ENCODE measurements at places on chromosomes 5 and 9.

DNA sequence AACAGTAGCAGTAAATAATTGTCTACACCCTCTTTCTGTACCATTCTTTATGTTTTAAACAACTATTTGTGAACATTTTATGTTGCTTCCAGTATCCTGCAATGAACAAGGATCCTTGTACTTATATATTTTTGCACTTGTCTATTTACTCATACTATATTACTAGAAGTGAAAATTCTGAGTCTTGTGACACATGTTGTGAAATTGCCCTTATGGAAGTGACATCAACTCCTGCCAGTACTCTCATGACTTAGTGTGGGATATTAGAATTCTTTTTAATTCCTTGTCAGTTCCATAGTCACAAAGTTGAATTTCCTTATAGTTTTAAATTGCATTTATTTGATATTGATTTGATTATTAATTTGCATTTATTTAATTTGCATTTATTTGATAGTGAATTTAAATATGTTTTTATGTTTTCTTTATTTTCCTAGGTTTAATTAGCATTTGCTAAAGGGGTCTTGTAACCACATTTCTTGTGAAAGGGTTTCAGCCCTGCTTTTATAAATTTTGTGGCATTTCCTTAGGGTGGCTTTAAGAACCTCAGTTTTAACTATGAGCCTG is 27.7 kb downstream of the PARP8 start:
- DNase-seq, result peak; percentile 87

- peak; percentile 53 for DNase-seq
These were observed 6.7 kb upstream of the TMEM141 start for GRCh38 chr9:136784249-136784996.

- DNase-seq, result no peak
These were observed 125.4 kb downstream of the C5orf15 start for GRCh38 chr5:133842846-133843611.

DNA sequence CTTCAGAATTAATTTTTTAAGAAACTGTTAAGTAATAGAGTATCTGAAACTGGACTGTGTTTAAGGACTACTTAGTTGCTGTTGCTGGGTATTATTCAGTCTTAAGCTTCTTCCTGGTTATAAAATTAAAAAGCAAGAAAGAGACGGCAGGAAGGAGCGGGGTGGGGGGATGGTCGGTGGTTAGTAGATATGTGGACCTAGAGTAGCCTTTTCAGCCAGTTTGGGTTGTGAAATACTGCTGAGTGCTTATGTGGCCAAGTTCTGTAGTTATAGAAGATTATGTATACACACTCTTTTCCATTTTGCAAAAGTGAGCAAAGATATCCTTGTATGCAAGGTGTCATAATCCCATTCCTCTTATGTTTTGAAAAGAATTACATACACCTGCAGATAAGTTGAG is 28.5 kb downstream of the TRIO start:
- DNase-seq, result peak; percentile 39

DNA sequence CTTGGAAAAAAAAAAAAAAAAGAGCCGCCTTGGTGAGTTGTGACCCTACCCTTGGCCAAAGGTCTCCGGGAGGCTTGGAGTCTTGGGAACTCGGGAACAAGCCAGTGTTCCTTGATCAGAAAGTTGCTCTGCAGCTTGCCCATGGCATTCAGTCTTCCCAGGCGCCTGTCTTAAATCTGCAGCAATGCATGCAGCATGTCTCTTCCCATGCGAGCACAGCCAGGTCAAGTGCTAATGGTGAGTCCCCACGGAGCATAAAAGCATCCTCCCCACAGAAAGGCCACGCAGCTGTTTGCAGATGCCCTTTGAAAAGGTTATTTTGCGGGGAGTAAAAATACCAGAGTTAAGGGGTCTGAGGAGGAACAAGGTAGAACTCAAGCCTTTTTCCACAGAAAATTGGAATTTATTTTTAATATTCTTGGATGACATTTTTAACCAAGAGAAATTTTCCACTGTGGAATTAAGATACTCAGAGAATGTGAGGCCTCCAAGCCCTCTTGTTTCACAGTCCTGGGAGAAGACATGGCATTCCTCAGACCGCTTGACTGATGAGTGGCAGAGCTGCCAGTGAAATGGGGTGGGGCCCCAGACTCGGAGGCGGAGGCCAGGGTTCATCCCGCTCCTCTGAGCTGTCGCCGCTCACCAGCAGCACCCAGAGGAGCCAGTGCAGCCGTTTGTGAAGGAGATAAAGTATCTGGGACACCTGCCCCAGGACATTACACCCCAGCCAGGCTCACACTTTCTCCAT is 81.6 kb downstream of the CYFIP2 start:
- no peak for DNase-seq

DNA sequence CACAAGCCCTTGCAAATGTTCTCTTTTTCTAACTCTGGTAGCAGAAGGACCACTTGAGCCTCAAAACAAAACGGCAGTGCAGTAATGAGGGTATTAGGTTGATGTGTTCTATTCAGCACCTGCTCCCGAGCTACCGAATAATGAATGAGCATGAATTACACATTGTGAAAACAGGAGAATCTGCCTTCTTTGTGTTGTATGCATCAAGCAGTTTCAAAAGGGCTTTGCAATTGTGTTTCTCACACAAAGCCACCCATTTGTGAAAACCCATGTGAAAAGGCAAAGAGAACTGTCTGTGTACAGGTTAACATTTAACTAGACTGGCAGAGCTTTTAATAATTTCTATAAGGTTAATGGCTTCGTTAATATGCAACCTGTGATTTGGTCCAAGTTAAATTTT is 97.8 kb downstream of the STK32A start:
- DNase-seq, result no peak

GRCh38 chr5:172744123-172745104 is 26.6 kb downstream of the DUSP1 start:
- no peak for DNase-seq

GRCh38 chr5:14431534-14431933 is 150.1 kb upstream of the OTULINL start:
- DNase-seq, result no peak

GRCh38 chr9:111917980-111918379 is 21.4 kb downstream of the UGCG start:
- no peak for DNase-seq

DNA sequence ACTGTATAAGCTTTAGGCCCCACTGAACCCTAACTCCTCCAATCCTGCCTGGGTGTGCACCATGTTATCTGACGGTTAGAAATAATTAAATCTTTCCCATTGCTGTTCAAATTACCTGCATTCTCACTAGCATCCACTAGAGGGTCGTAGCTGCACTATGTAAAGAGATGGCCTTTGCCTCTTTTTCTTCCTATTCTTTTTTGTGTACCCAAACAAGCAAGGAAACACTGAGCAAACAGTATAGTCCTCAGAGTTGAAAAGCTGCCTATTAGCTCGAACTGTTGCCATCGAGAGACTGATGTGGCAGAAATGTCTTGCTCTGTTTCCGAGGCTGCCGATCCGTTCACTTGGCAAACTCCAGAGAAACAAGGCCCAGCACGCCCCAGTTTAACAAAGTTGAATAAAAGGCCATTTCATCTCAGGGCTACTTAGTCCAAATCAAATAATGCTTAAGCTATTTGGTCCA is 163.8 kb upstream of the TRPM3 start:
- peak; percentile 66 for DNase-seq

DNA sequence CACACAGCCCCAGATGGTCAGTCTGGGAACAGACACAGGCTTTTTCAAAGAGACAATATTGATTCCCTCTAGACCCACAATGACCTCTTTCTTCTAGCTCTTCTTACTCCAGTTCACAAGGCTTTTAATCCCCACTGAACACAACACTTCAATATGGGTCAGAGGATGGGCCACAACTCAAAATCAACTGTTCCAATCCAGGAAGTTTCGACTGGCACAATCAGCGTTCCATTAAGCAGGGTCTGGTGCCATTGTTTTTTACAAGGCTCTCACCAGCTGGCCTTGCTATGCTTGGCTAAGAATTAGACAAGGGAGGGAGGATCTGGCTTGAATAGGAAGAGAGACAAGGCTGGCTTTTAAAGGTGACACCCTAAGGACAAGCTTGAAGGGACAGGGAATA is 199.4 kb upstream of the SLC24A2 start:
- DNase-seq, result no peak

- no peak for DNase-seq
These were observed 130.7 kb upstream of the NTRK2 start for GRCh38 chr9:84538879-84539278.

GRCh38 chr5:149636861-149637246 is 55.6 kb downstream of the ARHGEF37 start:
- peak; percentile 68 for DNase-seq

GRCh38 chr9:81539317-81539716 is 150.0 kb downstream of the TLE1 start:
- no peak for DNase-seq

- DNase-seq, result no peak
These were observed 28.0 kb downstream of the ABO start for GRCh38 chr9:133246991-133247390.

DNA sequence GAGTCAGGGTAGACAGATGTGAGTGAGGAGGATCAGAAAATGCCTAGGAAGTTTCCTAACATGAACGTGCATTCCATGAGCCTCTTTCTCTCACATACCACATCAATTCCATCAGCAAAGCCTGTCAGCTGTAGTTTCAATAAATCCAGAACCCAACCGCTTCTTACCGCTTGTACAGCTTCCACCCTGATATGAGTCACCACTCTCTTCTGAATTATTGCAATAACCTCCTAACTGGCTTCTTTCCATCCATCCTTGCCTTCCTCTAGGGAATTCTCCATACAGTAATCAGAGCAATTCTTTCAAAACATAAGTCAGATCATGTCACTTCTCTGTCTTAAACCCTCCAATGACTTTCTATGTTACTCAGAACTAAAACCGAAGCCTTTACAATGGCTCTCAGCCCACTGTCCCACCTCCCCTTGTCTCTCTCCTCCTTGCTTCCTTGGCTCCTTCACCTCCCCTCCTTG is 8.1 kb upstream of the RAD23B start:
- DNase-seq, result no peak

DNA sequence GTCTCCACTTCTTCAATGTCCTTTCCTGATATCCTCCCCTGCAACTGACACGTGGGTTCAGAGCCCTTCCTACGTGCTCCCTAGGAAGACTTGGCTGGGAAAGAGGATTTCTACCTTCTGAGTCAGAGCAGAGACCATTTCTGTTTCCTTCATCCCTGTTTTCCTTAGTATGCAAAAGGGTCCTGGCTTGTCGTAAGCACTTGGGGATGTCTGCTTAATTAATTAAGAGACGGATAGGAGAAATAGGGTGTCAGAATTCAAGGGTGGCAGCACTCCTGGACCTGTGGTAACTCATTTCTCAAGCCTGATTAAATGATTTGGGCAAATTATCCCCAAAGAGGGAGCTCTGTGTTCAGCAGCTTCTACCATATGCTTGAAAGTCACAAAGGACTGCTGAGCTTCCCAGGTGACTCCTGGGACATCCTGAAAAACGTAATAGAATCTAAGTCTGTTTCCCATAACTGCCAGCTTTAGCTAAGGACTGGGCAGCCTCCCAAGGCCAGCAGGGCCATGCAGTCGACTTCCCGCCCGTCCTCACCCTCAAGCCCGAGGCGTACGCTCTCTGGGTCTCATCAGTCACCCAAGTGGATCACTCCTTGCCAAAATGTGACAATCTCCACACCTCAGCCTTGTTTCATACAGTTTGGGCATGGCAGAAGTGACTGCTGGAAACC is 20.5 kb downstream of the ABCA1 start:
- no peak for DNase-seq

GRCh38 chr9:75488719-75489110 is 400.4 kb downstream of the OSTF1 start:
- no peak for DNase-seq

DNA sequence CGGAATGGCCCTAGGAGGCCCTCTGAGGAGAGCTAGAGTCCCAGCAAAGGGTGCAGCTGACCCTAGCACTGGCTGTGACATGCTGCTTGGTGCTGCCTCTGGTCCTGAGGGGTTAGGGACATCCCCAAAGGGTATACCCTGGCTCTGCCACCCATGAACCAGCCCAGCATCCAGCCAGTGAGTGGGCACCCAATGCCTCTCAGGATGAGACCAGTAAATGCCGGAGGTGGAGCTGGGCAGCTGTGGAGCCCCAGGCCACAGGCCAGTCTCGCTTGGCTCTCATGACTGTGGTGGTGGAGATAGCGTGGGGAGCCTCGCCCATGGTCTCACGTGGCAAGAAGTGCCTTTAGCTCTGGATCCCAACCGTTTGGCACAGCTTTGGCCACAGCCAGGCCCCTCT is 3.7 kb upstream of the CEL start:
- no peak for DNase-seq

DNA sequence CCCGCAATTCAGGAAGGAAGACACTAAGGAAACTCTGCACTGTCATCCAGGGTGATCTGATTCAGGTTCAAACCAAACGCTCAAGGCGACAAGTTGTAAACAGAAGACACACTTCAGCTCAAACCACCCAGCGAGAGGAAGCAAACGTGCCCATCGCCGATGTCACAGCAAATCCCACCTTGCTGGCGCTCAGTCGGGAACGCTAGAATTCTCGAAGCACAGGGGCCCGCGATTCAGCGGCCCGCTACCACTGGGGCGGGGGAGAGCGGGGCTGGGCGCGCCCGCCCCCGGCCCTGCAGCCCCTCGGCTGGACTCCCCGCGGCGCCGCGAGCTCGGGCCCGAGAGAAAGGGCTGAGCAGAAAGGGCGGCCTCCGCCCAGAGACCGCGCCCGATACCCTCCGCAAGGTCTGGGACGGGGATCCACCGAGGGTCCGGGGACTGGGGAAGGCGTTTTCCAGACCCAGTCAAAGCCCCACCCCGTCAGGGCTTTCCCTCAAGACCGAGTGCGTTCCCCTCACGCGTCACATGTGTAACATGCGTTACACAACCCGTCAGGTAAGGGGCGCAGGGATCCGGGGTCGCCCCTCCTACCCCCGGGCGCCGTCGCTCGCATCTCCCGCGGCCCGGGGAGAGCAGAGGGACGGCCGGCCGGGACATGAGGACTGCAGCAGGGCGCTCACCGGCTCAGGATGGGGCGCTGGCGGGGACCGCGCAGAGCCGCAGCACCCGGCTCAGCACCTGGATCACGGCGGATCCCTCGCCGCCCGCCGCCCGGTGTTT is 469 bp downstream of the AGTPBP1 start:
- DNase-seq, result peak; percentile 51

GRCh38 chr5:59446356-59446755 is 447.2 kb downstream of the PDE4D start:
- DNase-seq, result no peak

Measured in suppressor macrophage treated with lipopolysaccharide for 4 hours (primary cell).